Psoas muscle (tissue), 8 donors: ENCODE measurements at places on chromosomes 2 and 18. TPM values are rescaled to one million over a fixed set of nuclear protein-coding genes. Genes with fewer than 3 reads are reported as not detected.

DNA sequence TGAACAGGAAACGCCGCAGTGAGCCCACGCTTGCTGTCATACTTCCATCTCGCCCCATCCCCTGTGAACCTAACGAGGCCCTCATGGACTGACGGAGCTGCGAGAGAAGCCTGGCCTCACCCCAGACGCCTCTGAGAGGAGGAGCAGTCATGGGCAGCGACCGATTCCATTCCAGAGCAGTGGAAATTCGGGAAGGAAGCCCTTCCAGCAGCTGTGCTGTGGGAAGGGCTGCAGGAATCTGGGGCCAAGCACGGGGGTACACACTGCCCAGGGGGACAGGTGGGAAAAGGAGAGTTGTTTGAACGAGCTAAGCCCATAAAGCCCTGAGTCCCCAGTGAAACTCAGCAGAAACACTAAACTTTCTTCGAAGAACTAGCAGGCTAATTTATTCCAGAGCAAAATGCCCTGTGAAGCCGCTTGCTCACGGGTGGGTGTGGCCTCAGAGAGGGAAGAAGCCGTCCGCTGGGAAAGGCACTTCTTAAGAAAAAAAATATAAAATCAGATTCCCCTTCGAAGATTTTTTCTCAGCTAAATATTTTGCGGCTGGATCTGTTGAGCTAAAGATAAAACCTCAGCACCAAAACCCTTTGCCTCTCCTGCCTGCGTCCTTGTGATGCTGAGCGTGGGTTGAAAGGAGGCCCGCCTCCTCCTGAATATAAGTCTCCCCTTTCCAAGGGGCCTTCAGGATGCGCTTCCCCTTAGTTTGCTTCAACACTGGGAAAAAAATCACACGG is 38.2 kb downstream of the ANKMY1 start:
- no peak for DNase-seq

DNA sequence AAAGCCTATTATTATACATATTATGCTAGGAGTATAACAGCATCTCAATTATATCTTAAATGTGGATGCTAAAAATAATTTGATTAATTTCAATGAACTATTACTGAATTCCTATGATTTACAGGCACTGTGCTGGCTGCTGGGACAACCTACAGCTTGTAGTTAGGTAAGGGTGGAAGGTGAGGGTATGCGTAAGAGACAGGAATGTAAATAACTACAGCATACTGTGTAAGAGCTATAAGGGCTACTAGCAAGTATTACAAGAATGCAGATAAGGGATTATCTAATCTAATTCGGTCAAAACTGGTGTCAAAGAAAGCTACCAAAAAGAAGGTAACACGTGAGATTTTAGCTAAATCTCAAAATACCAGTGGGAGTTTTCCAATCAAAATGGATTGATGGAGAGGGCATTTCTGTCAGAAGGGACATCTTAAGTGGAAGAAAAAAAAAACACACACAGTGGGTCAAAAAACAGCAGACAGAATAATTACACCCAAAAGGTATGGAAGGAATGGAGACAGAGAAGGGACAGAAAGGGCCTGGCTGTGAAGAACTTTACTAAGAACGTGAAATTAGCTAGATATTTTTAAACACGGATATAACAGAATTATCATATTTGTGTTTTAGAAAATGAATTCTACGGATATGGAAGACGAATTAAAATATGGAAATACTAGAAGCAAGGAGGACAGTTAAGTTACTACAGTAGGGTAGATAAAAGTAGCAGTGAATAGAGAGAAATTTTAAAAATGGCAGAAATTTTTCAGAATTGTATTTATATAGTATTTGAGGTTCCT is 47.1 kb downstream of the STRN start:
- no peak for DNase-seq

Gene RUFY4
- not detected for polyA plus RNA-seq

Gene MOCOS
- 1.1 TPM for polyA plus RNA-seq

DNA sequence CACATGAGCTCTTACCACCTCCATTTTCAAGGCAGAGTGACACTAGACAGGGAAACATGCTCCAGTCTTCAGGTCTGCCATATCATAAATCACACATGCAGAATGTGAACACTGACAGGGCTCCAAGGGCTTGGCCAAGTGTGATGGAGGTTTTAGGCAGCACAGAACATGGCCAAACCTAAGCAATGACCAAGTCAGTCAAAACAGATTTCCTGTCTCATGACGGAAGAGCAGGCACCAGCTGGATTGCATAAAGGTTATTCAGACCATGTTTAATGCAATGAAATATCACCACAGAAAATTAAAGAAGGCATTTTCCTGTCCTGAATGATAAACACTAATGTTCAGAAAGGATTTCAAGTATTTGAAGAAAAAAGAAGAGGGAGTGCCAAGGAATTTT is 72.5 kb downstream of the SUMO1 start:
- no peak for DNase-seq

DNA sequence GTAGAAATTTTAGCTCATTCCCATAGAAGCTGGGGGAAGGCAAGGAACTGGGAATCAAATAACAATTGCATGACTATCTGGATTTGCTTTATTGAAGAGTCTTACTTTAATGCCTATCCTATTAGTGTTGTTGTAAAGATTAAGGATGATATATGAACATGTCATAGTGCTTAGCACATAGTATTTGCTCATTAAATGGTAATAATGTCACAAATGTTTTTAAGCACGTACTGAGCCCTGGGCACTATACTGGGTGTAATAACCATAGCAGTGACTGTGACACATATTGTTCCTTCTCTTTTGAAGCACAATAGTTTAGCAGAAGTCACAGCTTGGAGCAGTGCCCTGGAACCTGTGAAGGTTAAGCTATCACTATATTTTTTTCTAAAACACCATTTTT is 47.2 kb upstream of the DTNB start:
- DNase-seq: no peak

Gene RFTN2
- 0.61 TPM for polyA plus RNA-seq

Gene ALPI
- not detected for polyA plus RNA-seq

Gene WDR54
- 0.52 TPM for polyA plus RNA-seq

- DNase-seq: no peak
These were observed 16.1 kb downstream of the MROH2A start for GRCh38 chr2:233794128-233794658.

GRCh38 chr18:10928772-10929373 is 220.5 kb downstream of the PIEZO2 start:
- no peak for DNase-seq

Gene LIMS2
- 12.1 TPM for polyA plus RNA-seq

DNA sequence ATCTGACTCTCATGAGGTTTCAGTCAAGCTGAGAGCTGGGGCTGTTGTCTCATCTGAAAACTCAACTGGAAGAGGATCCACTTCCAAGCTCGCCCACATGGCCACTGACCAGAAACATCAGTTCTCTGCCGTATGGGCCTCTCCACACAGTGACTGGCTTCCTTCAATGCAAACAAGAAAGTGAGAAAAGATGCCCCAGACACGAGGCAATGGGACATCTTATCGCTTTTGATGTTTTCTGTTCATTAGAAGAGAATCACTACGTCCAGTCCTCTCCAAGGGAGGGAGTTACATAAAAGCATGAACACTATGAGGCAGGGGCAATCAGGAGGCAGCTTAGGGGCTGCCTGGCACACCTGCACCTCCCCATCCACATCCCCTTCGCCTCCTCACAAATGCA is 307.1 kb upstream of the EPAS1 start:
- no peak for DNase-seq

GRCh38 chr2:74696829-74697228 is 42.8 kb downstream of the SEMA4F start:
- no peak for DNase-seq

Gene HMSD
- not detected for polyA plus RNA-seq

DNA sequence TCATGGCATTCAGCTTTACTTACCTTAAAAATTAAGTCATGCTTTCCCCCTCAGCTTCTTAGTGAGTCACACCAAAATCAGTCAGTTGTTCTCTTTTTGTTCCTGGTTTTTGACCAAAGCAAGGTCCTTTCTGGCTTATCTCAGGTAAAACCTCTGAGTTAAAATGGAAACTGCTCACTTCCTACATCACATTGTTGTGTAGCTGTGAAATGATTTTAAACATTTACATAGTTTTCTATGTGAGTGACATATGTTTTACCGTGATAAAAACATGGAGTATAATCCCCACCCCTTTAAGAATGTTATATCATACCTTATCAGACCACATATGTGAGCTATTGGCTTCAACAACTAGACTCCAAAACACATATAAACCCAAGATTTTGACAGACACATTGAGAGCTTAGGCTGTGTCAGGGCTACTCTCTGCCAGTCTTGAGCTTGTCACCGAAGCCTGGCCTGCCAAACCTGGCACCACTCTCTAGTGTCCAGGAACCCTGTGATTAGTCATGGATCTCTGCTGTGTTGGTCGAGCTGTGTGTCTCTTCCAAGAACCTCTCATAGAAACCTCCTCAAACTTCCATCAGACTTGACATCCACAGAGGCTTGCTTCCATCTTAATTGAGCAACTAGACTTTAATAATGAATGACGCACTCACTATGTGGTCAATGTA is 294.5 kb upstream of the FBXO11 start:
- no peak for DNase-seq
